ENCODE measurements at places on chromosomes 2 and 18. TPM values are rescaled to one million over a fixed set of nuclear protein-coding genes. Genes with fewer than 3 reads are reported as not detected.

Gene C2orf15
- total RNA-seq = under 0.01 TPM

Gene HADHA
- 111 TPM for total RNA-seq

Gene GPR155
- 4.4 TPM for total RNA-seq

Gene NLRC4
- not detected for total RNA-seq

Gene VWA3B
- not detected for total RNA-seq

Gene GIGYF2
- total RNA-seq = 52.5 TPM

Gene ADD2
- total RNA-seq = not detected

Gene HOXD3
- not detected for total RNA-seq

Gene TTC27
- total RNA-seq = 33.3 TPM

Gene TFPI
- total RNA-seq = 93.9 TPM

Gene ERMN
- total RNA-seq = not detected

Gene AGPS
- 34.4 TPM for total RNA-seq

Gene MTLN
- 6.9 TPM for total RNA-seq

Gene ALPG
- not detected for total RNA-seq

Gene DNAJC5G
- total RNA-seq = not detected

Gene STPG4
- 0.28 TPM for total RNA-seq

Gene LYG2
- total RNA-seq = not detected

Gene ANKRD44
- total RNA-seq = 15.6 TPM

Gene GREB1
- total RNA-seq = not detected

Gene SERPINB11
- total RNA-seq = not detected

Gene MAP3K19
- not detected for total RNA-seq

Gene ZNF804A
- 3.3 TPM for total RNA-seq

Gene ALS2
- total RNA-seq = 42.3 TPM

Gene TSHZ1
- 9.2 TPM for total RNA-seq

Gene IL36G
- not detected for total RNA-seq

Gene UGT1A8
- not detected for total RNA-seq

Gene ZNF2
- total RNA-seq = 7.3 TPM

Gene CDH20
- not detected for total RNA-seq

Gene TUBB8B
- total RNA-seq = not detected
